ENCODE measurements at places on chromosomes 1 and 21. TPM values are rescaled to one million over a fixed set of nuclear protein-coding genes. Genes with fewer than 3 reads are reported as not detected.

DNA sequence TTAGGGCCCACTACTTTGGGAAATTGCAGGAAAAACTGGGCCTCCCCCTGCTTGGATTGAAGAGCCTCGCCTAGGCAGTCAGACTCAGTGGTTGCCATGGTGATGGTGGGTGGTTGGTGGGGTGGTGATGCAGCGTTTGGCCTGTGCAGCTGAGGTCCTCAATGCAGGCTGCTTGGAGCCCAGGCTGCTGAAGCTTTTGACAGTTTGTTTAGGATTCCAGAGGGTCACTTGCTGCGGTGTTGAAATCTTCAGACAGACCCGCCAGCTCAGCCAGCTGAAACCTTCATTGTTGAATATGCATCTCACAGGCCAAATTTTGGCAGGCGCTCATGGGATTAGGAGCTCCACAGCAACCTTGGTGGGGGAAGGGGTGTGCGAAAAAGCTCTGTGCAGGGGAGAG lies 67.9 kb downstream of the CACNA1E start:
- DNase-seq: no peak

Gene CYP4B1
- polyA plus RNA-seq: 0.52 TPM

GRCh38 chr1:118023199-118023598 lies 93.7 kb downstream of the WDR3 start:
- DNase-seq: no peak

Gene MAEL
- polyA plus RNA-seq: not detected

DNA sequence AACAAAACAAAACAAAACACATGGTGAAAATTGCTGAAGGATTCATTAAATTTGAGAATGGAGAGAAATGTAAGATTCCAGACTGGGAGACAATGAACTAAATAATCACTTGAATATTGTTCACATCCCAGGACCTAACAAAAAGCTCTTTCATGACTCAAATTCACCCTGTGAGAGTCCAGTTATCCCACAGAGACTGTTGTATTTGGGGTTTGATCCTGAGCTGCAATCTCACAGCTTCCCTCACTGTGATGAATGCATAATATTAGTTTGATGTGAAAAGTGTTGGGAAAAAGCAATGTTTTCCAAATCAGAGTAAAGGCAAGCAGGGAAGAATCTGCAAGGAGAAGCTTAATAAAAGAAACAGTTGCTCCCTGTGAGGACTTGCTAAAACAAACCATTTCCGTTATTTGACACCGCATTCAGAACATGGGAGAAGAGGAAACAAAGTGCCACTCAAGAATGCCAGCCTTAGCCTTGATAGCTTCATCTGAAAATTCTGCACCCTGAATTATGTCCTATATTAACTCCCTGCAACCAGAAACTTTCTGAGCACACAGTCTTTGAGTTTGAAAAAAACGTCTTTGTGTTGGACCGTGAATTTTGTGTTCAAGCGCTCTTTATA lies 208.8 kb downstream of the DAB1 start:
- no peak for DNase-seq

Gene INAVA
- 11.4 TPM for polyA plus RNA-seq

Gene HENMT1
- 1.1 TPM for polyA plus RNA-seq

Gene NES
- polyA plus RNA-seq: 0.06 TPM

DNA sequence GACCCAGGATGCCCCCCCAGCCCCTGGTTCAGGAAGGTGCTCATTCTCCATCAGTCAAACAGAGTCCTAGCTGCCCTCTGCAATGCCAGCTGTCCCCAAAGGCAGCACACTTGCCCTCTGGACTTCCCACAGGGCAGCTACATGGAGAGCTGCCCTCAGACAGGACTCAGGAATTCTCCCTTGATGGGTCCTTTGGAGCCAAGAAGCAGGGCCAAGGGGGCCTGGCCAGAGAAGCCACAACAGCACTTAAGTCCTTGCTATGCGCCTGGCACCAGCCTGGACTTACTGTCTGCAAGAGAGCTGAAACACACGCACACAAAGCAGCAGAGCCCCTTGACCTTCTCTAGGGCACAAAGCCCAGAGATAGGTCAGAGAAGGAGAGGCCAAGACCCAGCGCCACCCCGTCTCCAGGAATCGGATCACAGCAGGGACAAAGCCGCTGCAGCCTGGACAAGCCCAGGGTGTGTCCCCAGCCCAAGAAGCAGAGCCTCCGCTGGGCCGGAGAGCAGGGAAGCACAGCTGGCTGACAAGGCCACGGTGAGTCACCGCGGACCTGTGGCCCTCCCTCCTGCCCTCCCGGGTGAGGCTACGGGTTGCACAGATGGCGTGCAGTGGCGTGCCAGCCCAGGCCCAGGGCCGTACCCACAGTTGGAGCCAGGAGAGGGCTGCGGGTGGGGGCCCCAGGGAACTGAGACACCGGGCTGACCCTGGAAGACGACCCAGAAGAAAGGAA lies 1.7 kb downstream of the WNT9A start:
- DNase-seq: peak; percentile 90

Gene CATSPER4
- polyA plus RNA-seq: not detected

Gene KCNJ9
- not detected for polyA plus RNA-seq

DNA sequence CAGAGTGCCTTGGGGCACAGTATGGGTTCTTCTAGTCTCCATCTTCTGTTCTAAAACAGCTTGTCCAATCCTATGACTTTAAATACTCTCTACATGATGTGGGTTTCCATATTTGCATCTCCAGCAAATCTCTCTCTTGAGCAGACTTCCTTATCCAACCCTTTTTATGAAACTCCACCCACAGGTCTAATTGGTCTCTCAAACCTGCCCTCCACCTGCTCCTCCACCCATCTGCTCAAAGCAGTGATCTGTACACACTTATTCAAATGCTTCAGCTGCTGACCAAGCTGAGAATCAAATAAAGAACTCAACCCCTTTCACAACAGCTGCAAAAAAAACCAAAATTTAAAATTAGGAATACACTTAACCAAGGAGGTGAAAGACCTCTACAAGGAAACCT lies 11.5 kb downstream of the MCOLN2 start:
- no peak for DNase-seq

- no peak for DNase-seq
These were observed 270.2 kb upstream of the C1orf87 start for GRCh38 chr1:60343736-60344135.

DNA sequence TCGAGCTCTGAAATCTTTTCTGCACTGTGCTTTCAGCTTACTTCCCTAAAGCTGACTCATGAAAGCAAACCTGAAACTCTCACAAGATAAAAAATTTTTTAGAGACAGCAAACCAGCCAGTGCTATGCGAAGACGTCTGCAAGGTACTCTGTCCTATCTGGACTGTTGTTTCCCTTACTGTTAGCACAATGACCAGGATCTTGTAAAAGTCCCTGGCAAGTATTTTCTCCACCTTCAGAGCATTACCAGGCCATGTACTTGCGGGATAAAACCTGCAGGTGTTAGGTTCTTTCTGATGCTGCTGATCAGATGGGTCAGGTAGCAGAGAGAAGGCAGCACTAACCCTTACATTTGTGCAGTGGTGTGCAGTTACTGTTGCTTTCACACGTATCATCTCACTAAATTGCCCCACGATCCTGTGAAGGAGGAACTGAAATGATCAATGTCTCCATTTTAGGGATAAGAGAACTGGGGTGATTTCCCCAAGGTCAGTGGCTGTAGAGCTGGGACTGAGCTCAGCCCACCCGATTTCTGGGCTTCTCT lies 56.6 kb downstream of the PLXNA2 start:
- no peak for DNase-seq

DNA sequence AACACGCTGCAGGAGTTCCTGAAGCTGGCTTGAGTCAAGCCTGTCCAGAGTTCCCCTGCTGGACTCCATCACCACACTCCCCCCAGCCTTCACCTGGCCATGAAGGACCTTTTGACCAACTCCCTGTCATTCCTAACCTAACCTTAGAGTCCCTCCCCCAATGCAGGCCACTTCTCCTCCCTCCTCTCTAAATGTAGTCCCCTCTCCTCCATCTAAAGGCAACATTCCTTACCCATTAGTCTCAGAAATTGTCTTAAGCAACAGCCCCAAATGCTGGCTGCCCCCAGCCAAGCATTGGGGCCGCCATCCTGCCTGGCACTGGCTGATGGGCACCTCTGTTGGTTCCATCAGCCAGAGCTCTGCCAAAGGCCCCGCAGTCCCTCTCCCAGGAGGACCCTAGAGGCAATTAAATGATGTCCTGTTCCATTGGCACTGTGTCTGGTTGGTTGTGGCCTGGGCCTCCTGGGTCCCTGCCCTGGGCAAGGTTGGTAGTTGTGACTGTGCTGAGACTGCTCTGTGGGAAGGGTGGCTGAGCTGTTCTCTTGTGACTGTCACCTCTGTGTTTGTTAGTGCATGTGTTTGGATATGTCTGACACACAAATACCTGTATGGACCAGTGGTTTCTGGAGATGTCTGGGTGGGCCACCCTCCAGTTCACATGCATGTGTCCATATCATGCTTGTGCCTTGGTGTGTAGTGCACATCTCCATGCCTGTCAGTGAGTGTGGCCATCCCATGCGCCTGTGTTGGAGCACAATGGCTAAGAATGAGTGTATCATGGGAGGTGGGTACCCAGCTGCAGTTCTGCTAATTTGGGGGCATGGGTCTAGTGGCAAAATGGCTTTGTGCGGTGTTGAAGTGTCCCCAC lies 1.4 kb downstream of the SH3BGRL3 start:
- DNase-seq: no peak

Gene RIIAD1
- polyA plus RNA-seq: not detected

- DNase-seq: no peak
These were observed 31.4 kb downstream of the IQGAP3 start for GRCh38 chr1:156540955-156541354.

GRCh38 chr1:168151935-168152334 lies 15.2 kb upstream of the GPR161 start:
- DNase-seq: no peak

- no peak for DNase-seq
These were observed 423.8 kb upstream of the CXADR start for GRCh38 chr21:17089091-17089491.

Gene KRTAP21-2
- not detected for polyA plus RNA-seq

Gene GJB3
- 232 TPM for polyA plus RNA-seq

DNA sequence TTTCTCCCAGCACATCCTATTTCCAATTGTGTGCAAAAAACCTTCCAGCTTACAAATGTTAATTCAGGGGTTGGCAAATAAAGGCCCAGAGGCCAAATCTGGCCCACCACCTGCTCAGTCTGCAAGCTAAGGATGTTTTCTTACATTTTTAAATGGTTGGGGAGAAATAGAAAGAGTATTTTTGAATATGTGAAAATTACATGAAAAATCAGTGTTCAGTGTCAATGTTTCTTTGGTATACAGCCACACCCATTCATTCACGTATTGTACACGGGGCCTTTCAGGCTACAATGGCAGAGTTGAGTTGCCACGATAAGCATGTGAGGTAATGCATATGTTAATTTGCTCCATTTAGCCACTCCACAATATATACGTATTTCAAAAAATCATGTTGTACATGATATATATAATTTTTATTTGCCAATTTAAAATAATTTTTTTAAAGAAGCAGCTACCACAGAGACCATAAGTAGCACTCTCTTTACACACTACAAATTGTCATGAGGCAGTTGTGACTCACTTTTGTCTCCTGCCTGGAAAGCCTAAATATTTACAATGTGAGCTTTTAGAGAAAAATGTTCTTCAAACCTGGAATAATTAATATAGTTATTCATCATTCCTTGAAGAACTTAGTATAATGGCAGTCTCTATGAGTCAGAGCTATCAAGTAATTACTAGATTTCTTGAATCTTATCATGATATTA lies 189.6 kb downstream of the SMYD3 start:
- peak; percentile 61 for DNase-seq

Gene AGT
- polyA plus RNA-seq: not detected
